ENCODE measurements at places on chromosomes 11 and 22.

GRCh38 chr11:47020793-47021526 lies 84.4 kb downstream of the CSTPP1 start:
- DNase-seq, result no peak

- DNase-seq, result peak; percentile 7
Observed at GRCh38 chr22:23012081-23012622, 58.2 kb upstream of the GNAZ start.

GRCh38 chr11:120500414-120501071 lies 11.0 kb upstream of the GRIK4 start:
- DNase-seq, result no peak

DNA sequence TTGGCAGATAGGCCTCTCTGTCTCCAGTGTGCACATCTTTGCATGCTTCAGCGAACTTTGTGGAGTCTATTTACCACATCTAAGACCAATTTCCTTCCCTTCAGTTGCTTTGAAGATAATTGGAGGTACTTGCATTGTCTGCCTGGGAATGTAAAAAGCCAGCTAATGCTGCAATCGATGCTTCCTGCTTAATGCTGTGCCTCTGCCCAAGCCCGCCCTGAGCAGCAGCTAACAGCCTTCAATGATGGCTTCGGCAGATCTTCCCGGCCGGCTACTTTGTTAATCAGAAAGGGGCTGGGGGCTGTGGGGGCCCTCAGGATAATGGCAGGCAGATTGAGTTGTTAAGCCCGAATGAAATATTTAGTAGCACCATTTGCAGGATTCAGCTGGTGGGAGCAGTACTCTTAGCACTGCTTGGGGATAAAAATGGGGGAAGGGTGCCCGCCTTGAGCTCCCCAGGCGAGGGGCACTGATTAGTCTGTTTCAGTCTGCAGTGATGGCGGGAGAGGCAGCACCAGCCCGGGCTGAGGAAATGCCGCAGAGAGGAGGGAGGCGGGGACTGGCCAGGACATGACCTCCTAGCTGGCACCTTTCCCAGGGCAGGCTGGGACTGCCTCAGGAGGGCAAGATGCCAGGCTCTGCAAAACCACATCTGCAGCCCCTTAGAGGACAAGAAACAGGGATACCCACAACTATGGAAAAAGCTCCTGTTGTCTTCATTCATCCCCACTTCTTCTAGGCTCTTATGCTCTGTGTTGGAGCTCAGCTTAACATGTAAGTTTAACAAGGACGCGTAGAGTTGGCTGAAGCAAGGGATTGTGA lies 460.0 kb downstream of the BUD13 start:
- DNase-seq, result no peak

DNA sequence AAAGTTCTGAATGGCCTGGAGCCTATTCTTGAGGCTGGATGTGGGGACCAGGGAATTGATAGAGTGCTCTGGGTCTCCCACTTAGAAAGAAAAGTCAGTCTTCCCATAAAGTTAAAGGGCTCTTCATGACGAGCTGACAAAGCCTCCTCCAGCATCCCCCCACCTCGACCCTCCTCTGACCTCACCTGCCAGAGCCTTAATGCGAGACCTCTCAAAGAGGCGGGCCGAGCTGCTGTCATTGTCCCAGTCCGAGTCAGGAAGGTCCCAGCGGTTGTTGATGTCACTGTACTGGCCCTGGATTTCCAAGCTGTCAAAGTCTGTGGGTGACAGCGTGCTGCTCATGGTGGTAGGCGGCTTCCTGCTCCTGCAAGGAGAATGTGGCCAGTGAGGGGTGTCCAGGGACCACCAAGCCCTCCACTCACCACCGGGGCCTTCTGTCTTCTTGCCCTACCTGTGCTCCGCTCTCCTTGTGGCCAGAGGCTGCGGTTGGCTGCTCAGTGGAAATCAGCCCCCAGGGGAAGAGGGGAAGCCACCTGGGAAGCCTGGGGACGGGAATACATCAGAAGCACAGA lies 8.0 kb downstream of the SPTBN2 start:
- DNase-seq, result no peak

- DNase-seq, result no peak
Observed at GRCh38 chr22:49202226-49202625, 625.4 kb downstream of the BRD1 start.

DNA sequence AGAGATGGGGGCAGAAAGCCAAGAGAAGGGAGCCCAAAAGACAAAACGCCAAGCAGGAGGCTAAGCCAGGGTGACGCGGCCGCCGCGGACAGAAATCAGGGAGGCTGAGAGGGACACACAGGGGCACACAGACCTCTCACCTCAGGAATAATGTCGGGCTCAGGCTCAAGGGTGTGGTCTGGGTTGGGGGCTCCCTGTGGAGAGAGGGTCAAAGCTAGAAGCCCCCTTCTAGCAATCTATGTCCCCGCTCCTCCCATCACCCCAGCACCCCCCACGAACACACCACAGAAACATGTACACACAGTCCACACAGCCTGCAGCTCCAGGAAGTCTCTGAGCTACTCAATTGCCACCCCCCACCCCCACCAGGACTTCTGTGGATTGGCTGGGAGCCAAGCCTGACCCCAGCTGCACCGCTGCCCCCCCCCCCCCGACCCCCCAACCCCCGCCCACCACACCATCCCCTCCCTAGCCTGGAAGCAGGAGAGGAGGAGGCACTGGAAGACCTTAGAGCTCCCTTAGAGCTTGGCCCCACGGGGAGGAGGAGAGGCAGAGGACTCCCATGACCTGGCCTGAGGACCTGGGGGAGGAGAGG lies 6.9 kb downstream of the BCL9L start:
- DNase-seq, result no peak

DNA sequence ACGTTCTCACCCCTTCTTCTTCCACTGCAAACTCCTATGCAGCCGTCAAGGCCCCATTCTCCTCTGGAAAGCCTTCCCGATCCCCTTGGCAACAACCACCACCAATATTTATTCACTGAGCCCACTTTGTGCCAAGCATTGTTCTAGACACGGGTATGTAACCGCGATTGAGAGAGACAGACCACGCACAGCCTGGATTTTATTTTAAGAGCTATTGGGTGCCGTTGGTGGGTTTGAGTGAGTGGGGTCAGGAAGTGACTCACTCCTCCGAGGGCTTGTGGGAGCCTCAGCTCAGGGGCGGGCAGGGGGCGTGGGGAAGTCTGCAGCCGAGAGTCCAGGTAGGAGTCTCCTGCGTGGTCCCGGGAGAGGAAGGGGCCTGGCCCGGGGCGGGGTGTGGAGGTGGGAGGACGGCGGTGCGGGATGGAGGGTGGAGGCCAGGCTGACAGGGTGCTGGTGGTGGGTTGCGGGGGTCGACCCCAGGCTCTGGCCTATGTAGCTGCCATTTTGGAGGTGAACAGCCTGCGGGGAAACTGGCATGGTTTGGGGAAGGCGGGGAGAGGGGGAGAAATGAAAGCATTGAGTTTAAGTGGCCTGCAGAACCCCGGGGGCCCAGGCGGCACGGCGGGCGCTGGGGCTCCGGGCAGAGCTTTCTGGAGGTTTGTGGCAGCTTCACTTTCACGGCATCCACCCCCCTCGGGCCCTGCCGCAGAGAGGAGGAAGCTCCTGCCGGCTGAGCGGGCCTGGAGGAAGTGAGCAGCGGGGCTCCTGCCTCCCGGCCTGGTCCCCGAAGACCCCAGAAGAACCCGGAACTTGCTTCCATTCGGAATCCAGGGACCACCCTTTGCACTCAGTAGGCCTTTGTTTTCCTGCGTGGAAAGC lies 547 bp downstream of the PARVG start:
- peak; percentile 72 for DNase-seq

GRCh38 chr11:86955361-86956120 lies at the start of gene FZD4:
Gene FZD4, minus strand, starts transcription at chr11:86955395. Its CDS starts 310 bp downstream, at chr11:86955085.
- peak; percentile 47 for DNase-seq

GRCh38 chr11:10878408-10879214 lies 20.8 kb upstream of the ZBED5 start:
- DNase-seq, result no peak

GRCh38 chr11:612201-612960 lies 3.4 kb downstream of the IRF7 start:
- no peak for DNase-seq

DNA sequence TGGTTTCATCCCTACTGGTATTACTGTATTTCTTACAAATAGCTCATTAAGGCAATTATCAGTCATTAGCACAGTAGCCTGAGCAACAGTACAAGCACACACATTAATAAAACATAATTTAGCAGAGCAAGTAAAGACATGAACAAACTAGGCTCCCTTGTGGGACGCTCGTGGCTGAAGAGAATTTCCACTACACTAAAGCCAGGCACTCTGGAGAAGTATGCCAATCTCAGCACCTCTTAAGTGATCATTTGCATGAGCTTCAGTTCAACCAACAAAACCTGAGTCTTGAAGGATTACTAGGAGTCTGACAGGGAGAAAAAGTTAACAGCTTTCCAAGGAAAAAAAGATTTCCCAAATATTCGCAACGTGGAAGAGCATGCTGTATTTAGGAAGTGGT lies 109.1 kb downstream of the LARGE1 start:
- DNase-seq, result no peak

DNA sequence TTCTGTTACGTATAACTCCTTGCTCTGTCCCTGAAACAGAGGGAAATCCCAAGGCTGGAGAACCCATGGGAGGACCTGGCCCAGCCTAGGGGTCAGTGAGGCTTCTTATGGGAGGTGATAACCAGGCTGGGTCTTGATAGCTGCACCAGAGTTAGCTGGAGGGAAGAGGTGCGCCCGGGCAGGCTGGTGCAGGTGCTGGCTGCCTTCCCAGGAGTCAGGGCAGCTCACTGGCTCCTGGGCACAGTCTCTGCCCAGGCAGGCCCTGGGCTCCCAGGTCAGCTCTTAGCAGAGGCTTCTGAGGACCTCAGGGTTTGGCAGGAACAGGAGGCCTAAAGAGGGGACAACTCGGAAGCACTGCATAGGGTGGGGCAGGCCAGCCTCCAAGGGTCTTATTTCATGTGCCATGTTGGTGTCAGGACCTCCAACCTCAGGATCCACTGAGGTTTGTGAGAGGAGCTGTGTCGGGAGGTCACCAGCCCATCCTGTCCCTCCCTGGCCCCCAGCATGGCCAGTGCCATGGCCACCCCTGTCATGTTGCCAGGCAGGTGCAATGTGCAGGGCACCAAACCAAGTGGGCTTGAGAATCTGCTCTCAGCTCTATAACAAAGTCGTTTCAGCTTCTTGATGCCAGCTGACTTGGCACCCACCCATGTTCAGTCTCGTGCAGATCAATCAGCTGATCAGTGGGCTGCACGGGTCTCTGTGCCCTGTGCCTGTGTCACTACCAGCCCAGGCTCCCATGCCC lies 20.5 kb upstream of the CELSR1 start:
- DNase-seq, result no peak

DNA sequence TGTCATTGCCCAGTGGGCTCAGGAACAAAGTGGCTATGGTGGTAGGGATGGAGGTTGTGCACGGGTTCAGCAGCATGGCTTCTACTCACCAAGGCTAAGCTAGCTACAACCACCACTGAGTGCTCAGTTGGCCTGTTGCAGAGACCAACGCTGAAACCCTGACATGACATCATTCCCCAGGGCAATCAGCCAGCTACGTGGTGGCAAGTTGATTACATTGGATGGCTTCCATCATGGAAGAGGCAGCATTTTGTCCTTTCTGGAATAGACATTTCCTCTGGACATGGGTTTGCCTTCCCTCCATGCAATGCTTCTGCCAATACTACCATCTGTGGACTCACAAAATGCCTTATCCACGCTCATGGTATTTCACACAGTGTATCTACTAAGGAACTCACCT lies 634.3 kb downstream of the OPCML start:
- no peak for DNase-seq

DNA sequence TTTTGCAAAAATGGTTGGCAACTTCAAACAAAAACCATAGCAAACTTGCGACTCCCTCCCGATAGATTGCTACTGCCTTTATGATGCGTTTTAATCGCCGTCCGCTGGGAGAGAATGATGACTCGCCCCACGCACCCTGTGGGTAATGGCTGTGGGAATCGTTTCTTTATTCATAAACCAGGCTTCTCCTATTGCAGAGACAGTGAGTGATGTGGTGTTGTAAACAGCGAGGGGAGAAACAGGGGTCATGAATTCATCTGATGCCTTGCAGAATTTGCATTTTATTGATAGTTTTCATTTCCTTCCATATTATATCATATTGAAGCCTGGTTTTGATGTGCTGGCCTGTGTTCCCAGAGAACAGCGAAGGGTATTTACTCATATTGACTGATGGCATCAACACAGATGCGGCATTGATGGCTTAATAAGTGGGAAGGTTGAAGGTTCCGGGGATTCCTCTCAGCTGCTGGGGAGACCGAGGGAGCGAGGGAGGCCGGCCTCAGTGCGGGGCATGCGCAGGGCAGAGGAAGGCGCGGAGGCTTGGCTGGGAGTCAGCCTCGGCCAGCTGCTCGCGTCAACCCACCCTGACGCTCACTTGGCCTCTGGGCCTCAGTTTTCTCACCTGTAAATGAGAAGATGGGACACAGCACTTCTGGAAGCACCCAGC lies 41.3 kb downstream of the ARHGAP8 start:
- DNase-seq, result no peak

DNA sequence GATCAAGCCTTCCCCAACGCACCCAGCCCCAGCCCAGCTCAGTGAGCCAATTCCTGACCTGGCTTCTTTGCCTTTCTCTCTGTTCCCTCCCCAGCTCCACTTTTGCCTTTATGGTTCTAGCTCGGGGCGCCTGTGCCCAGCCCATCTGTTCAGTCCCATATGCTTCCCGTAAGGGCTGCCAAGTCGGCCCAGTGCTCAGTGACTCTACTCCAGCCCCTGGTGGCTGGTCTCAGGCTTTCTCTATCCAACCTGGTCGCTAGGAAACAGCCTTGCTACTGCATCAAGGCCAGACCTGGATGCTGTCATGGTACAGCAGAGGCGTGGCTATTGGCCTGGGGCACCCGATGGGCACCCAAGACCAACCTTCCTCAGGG lies 178.0 kb downstream of the DSCAML1 start:
- no peak for DNase-seq

DNA sequence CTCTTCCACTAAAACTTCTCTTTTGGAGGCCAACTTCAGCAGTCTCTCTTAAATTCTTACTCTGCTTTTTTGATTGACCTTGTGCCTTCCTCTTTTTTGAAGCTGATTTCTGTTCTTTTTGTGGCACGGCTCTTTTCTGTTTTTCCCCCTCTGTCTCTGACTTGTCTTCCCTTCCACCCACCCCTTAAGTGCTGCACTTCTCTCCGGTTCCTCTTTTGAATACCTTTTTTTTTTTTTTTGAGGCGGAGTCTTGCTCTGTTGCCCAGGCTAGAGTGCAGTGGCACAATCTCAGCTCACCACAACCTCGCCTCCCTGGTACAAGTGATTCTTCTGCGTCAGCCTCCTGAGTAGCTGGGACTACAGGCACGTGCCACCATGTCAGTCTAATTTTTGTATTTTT lies 211.9 kb downstream of the BLID start:
- DNase-seq, result no peak

DNA sequence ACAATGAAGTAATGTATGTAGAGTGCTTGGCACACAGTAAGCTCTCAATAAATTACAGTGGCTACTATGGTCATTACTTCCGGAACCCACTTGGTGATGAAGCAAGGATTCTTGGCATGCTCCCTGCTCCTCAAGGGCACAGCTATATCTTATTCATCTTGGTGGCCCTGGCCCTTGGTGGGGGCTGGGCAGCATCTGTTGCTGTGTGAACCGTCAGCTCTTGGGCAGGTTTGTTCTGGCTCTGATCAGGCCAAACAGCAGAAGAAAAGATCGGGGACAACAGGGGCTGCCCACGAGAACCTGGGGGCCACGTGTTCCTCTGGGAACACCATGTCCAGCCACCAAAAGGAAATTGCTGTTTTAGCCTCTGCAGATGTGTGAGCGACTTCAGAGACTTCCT lies 136.9 kb upstream of the SYT13 start:
- no peak for DNase-seq
